ENCODE measurements at places on chromosomes 12 and 14.

DNA sequence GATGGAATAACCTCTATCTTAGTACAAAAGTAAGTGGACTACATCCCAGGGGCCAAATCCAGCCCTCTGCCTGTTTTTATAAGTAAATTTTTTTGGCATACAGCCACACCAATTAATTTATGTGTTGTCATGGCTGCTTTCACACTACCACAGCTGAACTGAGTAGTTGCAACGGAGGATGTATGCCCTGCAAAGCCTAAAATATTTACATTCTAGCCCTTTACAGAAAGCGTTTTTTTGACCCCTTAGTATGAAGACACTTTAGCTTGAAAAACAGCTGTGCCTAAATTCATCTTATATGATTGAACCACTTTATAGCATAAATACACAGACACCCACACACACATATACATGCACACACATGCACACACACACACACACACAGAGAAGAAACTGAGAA, 501.6 kb downstream of the EGLN3 start:
- no peak for DNase-seq

GRCh38 chr12:93098077-93098476, 169.0 kb upstream of the EEA1 start:
- peak; percentile 34 for DNase-seq

DNA sequence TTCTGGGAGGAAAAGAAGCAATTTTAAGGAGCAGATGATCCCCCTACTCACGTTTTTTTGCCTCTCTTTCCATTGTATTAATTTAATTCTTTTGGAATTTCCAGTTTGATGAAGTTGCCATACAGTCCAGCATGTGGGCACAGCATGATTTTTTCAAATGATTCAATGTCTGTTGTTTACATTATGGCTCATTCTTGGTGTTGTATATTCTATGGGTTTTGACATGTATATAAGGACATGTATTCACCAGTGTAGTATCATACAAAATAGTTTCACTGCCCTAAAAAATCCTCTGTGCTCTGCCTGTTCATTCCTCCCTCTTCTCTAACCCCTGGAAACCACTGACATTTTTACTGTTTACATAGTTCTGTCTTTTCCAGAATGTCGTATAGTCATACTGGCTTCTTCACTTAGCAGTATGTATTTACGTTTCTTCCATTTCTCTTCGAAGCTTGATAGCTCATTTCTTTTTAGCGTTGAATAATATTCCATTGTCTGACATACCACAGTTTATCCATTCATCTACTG, 13.3 kb upstream of the KLHDC2 start:
- no peak for DNase-seq

GRCh38 chr14:66381755-66382154, 104.4 kb upstream of the CCDC196 start:
- DNase-seq: no peak
